ENCODE measurements at places on chromosomes 7 and 10. TPM values are rescaled to one million over a fixed set of nuclear protein-coding genes. Genes with fewer than 3 reads are reported as not detected.

TUBB8 gene
- total RNA-seq: not detected

OR9A2 gene
- not detected for total RNA-seq

DNA sequence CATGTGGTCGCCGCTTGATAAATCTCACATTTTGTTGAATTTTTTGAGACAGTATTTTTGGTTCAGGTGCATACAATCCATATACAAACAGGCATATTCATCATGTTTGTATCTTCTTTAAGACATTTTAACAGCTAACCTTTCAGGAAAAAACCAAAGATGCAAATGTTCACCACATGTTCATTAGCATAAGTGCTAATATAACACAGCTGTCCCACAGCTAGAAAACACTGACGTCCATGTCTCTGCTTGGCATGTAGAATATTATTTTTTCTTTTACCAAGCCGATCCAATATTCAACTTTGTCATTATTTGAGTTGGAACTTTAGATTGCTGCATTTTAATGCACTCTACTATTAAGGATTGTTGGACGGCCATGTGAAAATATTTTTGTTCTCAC lies 31.2 kb downstream of the BMPER start:
- DNase-seq: no peak

GRCh38 chr7:151917791-151918509 lies 38.3 kb upstream of the GALNTL5 start:
- DNase-seq: no peak

GRCh38 chr10:23258516-23258915 lies 66.4 kb downstream of the PTF1A start:
- DNase-seq: no peak

DNA sequence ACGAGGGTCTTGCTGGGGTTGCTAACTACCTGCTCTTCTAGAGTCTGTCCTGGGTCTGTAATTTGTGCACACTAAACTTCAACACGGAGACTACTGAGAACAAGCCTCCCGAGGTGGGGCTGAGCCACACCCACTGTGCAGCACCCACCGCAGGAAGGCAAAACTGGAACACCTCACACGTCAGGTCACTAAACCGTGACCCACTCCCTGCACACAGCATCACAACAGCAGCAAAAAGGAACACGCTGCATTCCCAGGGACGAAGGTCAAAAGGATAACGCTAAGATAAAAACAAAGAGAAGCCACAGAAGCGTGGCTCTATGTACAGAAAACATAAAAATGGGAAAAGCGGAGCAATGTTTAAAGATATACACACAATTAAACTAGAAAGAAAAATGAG lies 170.1 kb downstream of the MAD1L1 start:
- DNase-seq: no peak

DNA sequence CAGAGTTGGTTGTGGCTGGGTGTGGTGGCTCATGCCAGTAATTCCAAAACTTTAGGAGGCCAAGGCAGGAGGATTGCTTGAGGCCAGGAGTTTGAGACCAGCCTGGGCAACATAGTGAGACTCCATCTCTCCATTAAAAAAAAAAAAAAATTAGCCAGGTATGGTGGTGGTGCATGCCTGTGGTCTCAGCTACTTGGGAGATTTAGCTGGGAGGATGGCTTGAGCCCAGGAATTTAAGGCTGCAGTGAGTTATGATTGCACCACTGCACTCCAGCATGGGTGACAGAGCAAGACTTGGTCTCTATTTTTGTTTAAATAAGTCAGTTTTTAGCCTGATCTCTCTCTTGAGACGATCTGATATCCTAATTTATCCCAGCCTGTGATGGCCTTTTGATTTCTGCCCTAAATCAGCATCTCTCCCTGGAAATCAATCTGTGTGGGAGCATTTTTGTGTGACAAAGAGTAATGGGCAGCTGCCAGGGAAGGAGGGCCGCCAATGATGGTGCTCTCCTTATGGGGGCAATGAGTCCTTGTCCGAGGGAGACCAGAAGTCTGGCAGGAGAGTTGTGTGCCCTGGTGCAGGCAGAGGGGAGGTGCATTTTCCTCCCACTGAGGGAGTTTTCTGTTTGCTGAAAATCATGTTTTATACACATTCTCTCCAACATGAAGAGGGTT lies 111.0 kb downstream of the NRP1 start:
- DNase-seq: no peak

DNA sequence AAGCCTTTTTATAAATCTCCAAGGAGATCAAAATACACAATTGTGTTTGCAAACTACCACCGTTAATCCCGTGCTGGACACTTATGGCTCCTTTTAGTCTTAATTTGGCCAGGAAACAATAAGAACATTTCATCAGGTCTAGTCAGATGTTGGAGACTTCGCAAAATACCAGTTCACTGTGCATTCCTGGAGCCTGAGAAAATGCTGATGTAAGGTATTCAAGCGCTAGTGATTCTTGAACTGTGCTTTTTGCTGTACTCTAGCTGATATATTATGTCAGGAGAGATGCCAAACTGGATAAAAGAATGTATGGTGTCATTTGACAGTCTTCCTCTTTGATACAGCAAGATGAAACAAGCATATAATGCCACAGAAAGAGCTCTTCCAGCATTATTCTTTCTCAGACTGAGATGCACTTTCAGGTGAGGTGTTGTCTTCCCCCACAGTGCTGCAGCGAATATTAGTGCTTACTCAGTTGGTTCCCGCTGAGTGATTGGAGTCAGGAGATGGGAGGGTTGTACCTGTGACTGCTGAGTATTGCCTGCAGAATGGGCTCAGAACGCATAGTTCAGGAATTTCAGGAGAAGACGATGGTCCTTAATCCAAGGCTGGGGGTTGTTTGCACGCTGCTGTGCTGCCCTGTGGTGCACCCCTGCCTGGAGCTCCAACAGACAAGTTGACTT lies 59.2 kb downstream of the OGDH start:
- peak; percentile 48 for DNase-seq

GRCh38 chr7:151724920-151725584 lies 151.9 kb downstream of the PRKAG2 start:
- DNase-seq: no peak

DNA sequence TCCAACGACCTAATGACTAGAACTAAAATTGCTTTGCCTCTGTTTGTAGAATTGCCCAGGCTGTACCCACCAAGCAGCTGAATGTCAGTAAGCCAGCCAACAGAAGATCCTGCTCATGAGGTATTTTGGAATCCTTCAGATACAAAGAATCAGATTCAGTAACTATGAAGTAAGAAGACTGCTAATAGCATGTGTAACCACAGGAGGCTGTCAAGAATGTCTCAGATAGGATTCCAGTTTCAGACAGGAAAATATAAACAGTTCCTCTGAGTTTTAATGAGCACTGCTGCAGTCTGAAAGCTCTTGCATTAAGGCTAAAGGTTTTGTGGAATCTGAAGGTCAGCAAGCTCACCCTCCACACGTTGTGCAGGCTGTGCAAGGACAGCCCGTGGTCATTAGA lies 112.6 kb upstream of the ADAM12 start:
- DNase-seq: peak; percentile 54

- peak; percentile 72 for DNase-seq
Observed at GRCh38 chr7:51062222-51062987, 254.2 kb downstream of the COBL start.

DNA sequence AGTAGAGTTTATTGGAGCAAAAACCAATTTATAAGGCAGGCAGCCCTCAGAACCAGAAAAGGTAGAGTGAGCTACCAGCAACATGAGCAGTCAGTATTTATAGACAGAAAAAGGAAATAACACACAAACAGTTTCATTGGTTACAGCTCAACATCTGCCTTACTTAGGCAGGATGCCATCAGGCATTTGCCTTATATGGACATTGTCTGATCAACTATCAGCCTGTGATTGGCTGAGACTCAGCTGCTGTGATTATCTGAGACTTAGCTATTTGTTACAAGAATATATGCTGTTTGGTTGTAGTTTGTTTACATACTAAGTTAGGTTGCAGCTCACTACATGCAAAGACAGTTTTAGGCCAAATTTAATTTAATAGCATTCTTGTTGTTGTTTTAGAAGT lies 60.4 kb upstream of the CDK1 start:
- DNase-seq: no peak

DNA sequence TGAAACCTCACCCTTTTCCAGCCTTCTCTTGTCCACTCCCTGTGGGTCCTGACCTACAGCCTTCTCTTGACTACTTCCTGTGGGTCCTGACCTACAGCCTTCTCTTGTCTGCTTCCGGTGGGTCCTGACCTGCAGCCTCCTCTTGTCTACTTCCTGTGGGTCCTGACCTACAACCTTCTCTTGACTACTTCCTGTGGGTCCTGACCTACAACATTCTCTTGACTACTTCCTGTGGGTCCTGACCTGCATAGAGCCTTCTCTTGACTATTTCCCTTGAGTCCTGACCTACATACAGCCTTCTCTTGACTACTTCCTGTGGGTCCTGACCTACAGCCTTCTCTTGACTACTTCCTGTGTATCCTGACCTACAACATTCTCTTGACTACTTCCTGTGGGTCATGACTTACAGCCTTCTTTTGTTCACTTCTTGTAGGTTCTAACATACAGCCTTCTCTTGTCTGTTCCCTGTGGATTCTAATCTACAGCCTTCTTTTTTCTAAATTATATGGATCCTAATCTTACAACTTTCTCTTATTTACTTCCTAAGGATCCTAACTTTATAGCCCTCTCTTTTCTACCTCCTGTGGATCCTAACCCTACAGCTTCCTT lies 36.5 kb downstream of the C10orf71 start:
- DNase-seq: no peak

All from LHCN-M2 (cell line).